ENCODE measurements at places on chromosomes 2 and 18. TPM values are rescaled to one million over a fixed set of nuclear protein-coding genes. Genes with fewer than 3 reads are reported as not detected.
A peak's percentile ranks its signal among the peaks of the same experiment; 100 is the strongest.

- no peak for DNase-seq
These were observed 21.3 kb downstream of the PIGN start for GRCh38 chr18:62165583-62165982.

GRCh38 chr2:27915874-27916273, 25.3 kb downstream of the BABAM2 start:
- DNase-seq: no peak

DNA sequence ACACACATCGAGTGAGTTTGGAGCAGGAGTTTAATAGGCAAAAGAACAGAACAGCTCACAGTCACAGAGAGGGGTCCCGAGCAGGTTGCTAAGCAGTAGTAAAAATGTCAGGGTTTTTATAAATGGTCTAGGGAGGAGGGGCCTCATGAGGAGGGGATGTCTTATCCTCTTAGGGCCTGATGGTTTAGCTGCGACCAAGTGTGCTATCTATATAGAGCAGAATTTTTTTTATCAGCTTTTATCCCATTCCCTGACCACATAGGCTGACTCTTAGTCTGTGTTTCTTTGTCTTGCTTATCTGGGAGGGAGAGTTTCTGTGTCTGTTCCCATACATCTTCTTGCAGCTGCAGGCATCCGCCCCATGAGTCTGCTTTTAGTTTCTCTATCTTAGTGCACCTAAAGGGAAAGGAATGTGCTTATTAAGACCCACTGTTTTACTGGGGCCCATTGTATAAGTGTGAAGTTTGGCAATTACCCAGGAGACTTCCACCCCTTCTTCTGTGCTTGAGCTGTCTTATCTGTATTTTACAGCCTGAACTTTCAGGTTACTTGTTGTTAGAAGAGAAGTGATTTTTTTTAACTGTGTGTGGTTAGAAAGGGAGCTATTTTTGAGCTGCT, 30.4 kb upstream of the GMCL1 start:
- no peak for DNase-seq

Gene C2orf78
- total RNA-seq: not detected

DNA sequence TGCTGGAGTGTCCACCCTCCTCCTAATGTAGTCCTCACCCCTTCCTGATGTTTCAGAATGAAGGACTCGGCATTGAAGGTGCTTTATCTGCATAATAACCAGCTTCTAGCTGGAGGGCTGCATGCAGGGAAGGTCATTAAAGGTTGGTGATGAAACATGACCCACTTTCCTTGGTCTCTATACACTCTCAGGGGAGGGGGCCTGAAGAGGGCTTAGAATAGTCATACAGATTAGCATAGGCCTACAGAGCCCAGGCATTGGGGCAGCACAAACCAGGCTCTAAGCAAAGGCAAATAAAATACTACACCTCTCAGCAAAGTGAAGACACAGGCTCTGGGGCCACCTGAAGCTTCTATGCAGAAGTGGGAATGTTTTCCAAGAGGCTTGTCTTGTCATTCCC, 1.8 kb downstream of the IL36RN start:
- DNase-seq: no peak

GRCh38 chr2:203533676-203534591, 1.2 kb downstream of the RAPH1 start:
- peak; percentile 33 for DNase-seq

Gene FAM110C
- 0.22 TPM for total RNA-seq

GRCh38 chr2:7011356-7012083, 94.3 kb downstream of the RNF144A start:
- DNase-seq: no peak

Gene PROC
- total RNA-seq: not detected

DNA sequence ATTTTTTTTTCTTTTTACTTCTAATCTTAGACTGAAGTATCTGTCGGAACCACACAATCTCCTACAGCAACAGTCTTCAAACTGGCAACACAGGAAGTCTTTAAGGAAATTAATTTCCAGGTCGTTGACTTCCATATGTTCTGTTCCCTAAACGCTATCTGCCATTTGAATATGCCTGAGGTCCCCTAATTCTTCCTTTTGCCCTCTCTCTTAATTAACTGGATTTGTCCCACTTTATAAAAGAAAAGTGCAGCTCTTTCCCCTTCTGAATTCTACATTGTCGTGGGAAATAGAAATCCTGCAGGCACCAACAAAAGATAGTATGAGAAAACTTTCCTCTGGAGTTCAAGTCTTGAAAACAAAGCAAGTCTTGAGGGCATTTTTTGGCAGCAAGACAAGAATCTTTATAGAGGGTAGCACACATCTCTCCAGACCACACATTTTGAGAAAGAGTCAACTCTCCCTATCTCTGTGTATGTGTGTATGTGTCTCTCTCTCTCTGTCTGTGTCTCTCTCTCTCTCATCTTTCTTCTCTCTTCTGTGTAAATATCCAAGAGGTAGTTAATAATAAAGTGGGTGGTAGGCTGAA, 879.8 kb downstream of the SOCS6 start:
- DNase-seq: no peak

GRCh38 chr2:201901786-201902185, 95.4 kb downstream of the CDK15 start:
- DNase-seq: no peak

DNA sequence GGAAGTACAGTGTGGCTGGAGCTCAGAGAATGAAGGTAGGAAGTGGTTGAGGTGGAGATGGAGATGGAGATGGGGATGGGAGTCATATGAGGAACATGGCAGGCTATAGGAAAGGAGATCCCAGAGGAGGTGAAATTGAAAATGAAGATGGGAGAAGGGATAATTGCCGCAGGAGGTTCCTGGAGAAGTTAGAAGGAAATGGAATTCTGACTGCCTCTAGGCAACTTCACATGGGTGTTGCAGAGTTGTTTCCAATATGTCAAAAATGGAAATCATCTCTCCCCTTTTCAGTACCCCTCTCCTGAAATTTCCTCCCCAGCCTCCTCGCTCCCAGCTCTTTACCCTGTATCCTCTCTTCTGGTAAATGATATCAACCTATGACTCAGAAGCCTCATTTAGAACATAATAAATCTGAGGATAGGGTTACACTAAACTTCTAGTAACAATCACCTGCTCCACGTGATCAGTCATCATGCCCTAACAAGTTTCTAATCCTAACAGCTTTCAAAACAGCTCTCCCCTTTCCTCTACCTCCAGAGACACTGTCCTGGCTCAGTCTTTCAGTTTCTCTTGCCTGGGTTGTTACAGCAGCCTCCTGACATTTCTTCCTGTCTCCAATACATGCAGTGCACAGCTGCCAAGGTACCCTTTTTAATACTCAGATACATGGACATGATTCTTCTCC, 201.9 kb upstream of the RBMS1 start:
- DNase-seq: no peak

GRCh38 chr18:31112804-31113203, 10.6 kb upstream of the DSC2 start:
- DNase-seq: no peak

DNA sequence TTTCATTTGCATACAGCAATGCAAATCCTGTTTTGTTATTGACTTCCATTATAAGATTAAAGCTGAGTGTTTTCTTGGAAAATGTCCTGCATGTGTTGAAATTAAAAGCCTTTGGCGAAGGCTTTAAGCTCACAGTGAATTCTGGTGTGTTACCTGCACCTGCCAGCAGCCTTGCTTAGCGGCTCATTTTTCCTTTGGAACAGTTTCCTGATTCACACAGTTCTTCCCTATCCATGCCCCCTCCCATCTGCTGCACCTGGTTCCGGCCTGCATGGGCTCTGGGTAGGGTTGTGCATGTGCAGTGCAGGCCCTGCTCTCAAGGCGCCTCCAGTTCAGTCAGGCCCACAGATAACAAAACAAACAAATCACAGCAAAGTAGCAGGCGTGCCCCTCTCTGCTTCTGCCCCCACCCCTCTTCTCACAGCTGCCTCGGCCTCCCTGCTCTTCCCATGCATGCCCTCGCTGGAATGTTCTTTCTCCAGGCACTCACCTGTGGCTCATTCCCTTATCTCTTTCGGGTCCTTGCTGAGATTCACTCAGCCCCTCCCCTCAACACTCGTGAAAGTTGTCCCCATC, 15.8 kb downstream of the MTCL1 start:
- DNase-seq: no peak

GRCh38 chr2:102070058-102070642, 72.4 kb upstream of the IL1R1 start:
- DNase-seq: no peak

DNA sequence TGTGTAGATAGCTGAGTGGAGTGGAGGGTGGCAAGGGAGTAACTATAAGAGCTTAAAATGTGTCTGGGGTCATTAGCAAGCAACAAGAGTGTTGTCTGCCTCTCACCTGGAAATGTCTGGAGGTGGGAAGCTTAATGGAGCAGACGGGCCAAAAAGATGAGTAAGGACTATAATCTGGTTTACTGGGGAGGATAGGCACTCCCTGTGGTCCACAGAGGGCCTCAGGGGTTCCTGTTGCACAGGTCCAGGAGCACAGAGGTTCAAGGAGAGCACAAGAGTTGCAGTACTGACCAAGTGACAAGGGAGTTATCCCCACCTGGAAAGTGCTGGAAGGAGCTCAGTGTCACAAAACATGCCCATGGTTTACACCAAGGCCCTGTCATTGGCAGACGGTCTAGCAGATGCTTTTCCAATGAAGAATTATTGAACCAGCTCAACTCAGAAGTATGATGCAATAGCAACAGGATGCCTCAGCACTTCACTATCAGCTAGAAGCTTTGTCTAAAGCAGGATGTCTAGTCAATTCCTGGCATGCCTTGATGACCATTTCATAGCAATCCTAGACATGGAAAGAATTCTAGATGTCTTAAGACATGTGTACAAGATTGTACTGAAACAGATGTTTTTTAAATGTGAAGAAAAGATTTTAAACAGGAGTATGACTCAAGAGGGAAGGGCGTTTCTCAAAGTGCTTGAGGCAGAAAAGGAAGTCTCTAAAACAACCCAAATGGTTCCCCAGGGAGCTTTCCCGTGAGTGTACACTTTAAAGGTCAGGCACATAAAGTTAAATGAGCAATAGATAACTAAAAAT, 62.9 kb upstream of the SERPINE2 start:
- no peak for DNase-seq

- no peak for DNase-seq
These were observed 107.6 kb upstream of the OTOS start for GRCh38 chr2:240247868-240248720.

GRCh38 chr2:104872866-104873688, 19.2 kb downstream of the POU3F3 start:
- DNase-seq: peak; percentile 68

GRCh38 chr2:242046206-242046826, 176.8 kb downstream of the RTP5 start:
- DNase-seq: no peak

- no peak for DNase-seq
These were observed 13.5 kb downstream of the TEX51 start for GRCh38 chr2:126912201-126912600.

Gene ATP6V1C2
- not detected for total RNA-seq

DNA sequence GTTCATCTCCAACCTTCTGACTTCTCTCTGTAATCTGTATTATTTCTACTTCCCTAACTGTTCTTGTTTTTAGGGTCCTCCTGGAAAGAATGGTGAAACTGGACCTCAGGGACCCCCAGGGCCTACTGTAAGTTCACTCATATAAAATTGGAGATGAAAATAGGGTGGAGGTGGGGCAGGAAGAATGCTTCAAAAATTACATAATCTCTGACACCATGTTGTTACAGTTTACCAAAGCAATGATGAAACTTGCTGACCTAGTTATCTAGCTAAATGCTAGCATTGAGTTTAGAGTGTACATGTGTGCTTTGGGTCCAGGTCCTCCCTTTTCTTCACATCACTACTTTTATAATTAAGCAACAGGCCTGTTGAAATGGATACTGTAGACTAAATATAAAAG, 23.1 kb downstream of the COL3A1 start:
- DNase-seq: no peak

DNA sequence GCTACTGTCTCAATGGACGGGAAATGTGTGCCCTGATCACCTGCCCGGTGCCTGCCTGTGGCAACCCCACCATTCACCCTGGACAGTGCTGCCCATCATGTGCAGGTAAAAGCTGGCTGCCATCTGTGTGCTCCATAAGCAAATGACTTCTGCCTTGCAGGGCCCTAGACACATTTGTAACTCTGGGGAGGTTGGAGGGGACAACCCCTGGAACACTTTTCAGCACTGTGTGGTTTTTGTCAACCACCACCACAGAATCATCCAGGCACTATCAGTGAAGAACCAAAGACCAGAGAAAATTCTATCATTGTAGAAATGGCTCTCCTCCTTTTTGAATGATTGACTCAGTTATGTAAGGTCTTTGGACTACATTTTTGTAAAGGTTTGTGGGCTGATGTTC, 84.3 kb downstream of the FEZ2 start:
- no peak for DNase-seq

- no peak for DNase-seq
These were observed 4.4 kb downstream of the MAL start for GRCh38 chr2:95029898-95030341.

GRCh38 chr2:39615675-39616074, 50.0 kb upstream of the TMEM178A start:
- no peak for DNase-seq

Gene CNGA3
- total RNA-seq: not detected

GRCh38 chr2:43361286-43361685, 134.9 kb upstream of the ZFP36L2 start:
- DNase-seq: no peak

- no peak for DNase-seq
These were observed 72.6 kb downstream of the SUCLG1 start for GRCh38 chr2:84386336-84387040.

Gene LPIN2
- 106 TPM for total RNA-seq

GRCh38 chr2:200068642-200069041, 113.3 kb downstream of the MAIP1 start:
- DNase-seq: no peak
